Glomerular endothelial cell (primary cell): ENCODE measurements at places on chromosomes 7 and 10.

DNA sequence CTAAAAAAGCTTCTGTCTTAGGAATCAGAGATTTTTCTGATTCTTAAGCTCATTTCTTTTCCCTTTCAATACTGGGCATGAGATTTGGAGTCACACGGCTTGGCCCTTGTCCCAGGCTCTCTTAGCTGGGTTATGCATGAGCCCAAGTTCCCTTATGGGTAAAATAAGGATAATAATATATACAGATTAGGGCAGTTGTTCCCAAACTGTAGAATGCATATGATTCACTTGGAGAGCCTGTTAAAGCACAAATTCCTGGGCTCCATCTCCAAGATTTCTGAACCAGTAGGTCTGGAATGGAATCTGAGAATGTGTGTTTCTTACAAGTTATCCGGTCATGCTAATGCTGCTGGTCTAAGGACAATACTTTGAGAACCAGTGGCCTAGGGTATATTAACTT is 154.0 kb downstream of the REEP3 start:
- DNase-seq, result no peak

DNA sequence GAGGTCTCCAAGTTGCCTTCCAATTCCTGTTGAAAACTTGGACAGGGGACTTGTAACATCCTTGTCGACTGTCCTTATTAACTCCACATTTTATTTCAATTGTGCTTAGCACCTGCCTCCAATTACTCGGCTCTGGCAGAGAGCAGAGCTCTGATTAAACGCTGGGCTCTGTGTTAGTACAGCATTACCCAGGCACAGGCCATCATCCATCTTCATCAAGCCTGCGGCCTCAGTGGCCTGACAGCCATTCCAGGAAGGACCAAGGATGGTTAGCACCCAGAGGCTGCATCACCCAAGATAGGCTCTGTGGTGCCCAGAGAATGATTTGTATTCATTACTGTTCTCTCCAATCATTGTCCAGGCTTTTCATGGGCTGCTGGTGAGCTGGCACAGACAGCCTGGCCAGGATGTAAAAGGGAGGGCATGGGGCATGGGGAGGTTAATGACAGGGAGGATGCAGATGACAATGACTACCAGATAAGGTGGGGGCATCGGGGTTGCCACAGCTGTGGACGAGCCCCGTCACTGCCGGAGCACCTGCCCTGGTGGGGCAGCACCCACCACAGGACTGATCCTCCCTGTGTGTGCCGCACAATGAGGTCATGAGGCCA is 123.3 kb downstream of the PTPN20 start:
- DNase-seq, result no peak

DNA sequence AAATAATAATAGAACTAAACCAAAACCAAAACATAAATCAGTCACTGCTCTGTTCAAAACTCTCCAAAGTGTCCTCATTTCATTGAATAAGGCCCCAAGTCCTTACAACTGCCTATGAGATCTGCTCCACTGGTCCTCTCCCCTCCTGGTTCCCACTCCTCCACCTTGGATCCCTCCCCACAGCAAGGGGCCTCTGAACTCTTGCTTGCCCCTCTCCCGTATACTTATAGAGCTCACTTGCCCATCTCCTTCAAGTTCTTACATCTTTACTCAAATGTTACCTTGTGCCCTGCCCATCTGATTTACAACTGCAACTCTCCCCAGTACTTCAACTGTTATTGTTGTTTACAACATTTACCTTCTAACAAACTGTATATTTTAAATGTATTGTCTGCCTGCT is 819 bp downstream of the POLD2 start:
- DNase-seq, result no peak

- no peak for DNase-seq
Measured at GRCh38 chr7:153414288-153414629, 637.9 kb upstream of the DPP6 start.

DNA sequence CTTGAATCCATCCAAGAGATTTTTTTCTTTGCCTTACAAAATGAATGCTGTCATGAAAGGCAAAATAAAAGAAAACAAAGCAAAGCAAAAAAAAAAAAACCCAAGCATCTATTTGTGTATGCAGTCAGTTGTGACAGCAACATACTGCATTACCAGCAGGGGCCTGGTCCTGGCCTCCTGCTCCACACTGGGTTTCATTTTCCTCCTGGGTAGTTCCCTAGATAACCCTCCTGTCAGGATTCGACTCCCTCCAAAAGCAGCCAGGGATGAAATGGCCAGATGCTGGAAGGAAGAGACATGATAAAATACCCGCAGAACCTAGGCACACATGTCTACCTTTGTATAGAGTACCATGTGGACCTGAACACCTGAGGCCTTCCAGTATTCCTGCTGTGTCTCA is 148.6 kb downstream of the NRCAM start:
- no peak for DNase-seq

DNA sequence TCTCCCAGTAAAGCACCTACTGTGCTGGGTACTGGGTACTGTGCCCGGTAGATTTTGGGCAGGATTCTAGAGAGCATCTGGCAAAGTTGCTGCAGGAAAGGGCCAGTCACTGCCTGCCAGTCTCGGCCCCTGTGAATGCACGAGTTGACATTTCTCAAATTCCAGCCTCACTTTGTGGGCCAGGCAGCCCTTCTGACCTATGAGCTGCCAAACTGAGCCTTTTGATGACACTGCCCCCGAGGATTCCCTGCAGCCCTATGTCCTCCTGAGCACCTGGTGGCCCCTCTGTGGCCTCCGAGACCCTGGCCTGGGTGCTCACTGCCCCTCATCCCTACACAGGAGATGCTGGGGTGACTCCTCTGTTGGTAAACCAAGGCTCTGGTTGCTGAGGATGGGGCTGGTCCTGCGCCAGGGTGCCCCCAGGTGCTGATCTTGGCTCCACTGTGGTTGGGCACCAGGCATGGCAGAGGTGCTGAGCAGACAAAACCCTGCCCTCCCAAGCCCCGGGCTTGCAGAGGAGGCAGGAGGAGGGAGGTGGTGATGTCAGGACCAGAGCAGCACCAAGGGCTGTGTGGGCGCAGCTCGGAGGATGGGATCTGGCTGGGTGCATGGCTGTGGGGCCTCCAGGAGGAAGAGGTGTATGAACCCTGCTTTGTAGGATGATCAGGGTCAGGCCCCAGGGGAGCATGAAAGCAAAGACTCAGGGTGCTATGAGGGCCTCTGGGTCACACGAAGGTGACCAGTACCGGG is 16.2 kb downstream of the LHPP start:
- no peak for DNase-seq

- DNase-seq, result peak; percentile 91
Measured at GRCh38 chr10:102815790-102816549, 21.2 kb downstream of the CYP17A1 start.
